ENCODE measurements at places on chromosomes 6 and 20.

DNA sequence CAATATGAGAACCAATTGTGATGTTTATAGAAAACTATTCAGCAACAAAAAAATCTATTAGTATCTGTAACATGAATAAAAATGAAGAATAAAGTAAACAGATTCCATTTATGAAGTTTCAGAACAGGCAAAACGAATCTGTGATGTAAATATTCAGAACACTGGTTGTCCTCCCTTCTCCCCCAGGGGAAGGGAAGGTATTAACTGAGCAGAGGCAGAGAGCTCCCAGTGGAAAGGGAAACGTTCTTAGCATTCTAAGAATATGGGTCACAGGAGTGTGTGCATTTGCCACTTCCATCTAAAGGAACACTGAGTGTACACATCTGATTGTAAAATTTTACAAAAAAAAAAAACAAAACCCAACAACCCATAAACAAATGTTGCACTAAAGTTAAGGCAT lies 23.1 kb downstream of the SPAG4 start:
- DNase-seq = no peak

GRCh38 chr20:5718896-5719595 lies 31.2 kb upstream of the SHLD1 start:
- DNase-seq = no peak

- DNase-seq = no peak
These were observed 6.2 kb upstream of the SNAI1 start for GRCh38 chr20:49976542-49976941.

DNA sequence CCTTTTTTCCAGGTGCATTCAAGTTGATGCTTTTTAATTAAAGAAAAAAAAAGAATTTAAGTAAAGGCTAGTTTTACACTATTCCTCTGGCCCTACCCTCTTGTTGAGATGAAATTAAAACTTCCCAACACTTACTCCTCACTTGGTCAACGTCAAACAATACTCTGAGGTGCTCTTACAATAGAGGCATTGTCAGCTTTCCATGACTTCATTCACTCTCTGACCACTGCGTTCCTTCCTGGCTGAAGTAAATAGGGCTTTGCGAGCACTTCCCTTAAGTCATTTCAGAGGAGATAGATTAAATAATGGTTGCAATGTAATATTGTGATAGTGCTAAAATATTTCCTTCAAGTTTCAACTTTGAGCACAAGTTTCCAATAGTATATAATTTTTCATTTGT lies 229.8 kb upstream of the CEP162 start:
- no peak for DNase-seq

- no peak for DNase-seq
These were observed 406.3 kb downstream of the PREX1 start for GRCh38 chr20:48421547-48421946.

GRCh38 chr6:89675949-89676748 lies 37.6 kb upstream of the LYRM2 start:
- DNase-seq = no peak

DNA sequence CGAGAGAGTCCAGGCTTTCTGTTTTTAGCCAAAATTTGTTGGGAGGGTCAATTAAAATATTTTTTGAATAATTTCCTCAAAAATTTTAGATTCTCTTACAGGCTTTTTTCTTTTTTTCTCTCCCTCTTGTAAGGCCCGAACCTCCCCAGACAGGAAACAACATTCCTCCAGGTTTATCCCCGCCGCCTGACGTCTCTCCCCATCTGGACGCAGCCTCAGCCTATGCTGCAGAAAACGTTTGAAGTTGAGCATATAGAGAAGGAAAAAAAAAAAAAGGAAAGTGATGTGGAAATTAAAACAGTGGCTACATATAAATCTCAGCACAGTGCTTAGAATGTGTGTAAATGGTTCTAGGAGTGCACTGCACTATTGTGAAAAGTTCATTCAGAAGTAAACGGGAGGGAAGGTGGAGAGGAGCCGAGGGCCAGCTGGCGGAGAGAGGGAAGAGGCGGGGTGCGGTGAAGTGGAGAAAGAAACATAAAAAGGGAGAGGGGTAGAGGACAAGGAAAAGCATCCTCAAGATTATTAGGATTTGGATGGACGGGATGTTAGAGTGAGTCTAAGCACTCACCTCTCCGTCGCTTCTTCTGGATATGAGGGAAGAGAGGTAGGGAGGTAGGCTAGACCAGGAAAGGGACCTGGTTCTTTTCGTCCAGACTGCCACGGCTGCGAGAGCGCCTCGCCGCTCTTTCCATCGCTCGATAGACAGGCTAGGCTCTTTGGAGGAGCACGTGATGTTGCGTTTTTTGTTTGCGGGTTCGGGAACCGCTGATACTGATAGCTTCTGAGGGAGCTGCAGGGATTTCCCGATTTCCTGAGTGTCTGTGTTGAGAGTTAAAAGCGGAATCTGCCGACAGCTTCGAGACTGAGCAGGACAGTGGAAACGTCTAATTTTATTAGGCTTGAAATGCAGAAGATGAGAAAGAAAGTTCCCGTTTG lies 98.7 kb downstream of the TRIM27 start:
- no peak for DNase-seq

GRCh38 chr6:33705955-33706725 lies 5.4 kb downstream of the UQCC2 start:
- no peak for DNase-seq

DNA sequence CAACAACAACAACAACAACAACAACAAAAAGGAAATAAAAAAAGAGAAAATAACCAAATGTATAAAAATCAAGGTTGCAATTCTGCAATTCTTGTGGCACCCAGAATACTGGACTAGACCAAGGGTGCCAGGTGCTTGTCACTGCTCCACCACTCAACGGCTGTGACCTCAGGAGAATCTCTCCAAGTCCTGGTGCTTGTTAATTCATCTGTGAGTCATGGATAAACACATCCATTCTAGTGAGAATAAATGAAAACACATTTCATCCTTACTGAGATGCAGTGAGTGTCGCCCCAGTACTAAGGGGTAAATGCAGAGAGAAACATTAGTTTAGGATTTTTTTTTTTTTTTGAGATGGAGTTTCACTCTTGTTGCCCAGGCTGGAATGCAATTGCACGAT lies 32.0 kb downstream of the HLA-C start:
- DNase-seq = no peak

GRCh38 chr20:36447101-36447500 lies 94.2 kb upstream of the MYL9 start:
- no peak for DNase-seq

DNA sequence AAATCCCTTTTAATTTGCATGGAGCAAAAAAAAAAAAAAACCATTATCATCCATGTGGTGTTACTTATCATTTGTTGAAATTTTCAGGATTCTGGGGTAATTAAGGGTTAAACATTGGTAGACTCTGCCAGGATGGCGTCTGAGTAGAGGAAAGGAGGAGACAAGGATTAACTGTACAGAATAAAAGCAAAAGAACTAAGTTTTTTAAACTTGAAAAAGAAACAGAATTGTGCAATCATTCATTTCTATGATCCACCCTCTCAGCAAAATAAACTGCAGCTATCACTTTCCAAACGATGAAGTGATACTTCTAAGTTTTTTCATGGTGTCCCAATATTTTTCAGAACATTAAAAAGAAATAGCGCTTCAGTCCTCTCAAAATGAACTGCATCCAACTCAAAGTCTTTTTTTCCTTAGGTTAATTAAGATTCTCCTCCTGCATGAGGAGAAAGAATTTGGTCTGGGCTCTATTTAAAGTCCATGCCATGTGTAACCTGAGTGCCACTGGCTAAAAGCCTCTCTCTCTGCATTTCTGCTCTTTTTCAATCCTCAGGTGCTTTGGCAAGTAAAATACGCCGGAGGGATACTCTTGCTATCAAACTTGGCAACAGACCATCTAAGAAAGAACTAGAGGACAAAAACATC lies 69.5 kb upstream of the LTV1 start:
- no peak for DNase-seq

DNA sequence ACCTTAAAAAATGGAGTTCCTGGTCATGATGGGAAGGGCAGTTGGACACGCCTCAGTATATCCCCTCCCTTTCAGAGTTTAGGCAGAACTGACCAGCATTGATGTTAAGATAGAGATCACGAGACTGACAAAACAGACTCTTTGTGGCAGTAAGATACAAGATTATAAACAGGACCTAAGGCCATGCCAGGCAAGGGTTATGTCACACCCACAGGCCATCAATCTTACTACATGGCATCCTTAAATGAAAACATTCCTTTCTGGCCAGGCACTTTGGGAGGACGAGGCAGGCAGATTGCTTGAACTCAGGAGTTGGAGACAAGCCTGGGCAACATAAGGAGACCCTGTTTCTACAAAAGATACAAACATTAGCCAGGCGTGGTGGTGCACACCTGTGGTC lies 129.3 kb upstream of the MLN start:
- no peak for DNase-seq

Data from H54 (cell line).